IMR-90 (cell line): ENCODE measurements at places on chromosomes 2 and 18. TPM values are rescaled to one million over a fixed set of nuclear protein-coding genes. Genes with fewer than 3 reads are reported as not detected.

DNA sequence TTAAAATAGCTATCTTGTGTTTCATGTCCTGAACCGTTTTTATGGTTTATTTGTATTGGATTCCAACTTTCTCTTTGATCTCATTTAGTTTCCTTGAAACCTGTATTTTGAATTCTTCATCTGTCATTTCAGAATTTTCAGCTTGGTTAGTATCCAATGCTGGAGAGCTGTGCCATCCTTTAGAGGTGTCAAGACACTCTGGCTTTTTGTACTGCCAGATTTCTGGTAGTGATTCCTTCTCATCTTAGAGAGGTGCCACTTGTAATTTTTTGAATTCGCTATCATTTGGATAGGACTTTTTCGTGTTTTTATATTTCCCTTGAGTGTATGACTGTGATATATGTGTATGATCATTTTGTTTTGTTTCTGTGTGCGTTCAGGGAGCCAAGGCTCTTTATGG lies 591.4 kb downstream of the ADCYAP1 start:
- no peak for DNase-seq

KCNF1 gene
- total RNA-seq, result 0.54 and 0.56 TPM in 2 replicates

SERPINB10 gene
- not detected in 2 replicates for total RNA-seq

GRCh38 chr2:17581831-17582230 lies 41.3 kb downstream of the VSNL1 start:
- no peak for DNase-seq

GRCh38 chr2:75737961-75738360 lies 27.2 kb upstream of the GCFC2 start:
- DNase-seq, result no peak

DNA sequence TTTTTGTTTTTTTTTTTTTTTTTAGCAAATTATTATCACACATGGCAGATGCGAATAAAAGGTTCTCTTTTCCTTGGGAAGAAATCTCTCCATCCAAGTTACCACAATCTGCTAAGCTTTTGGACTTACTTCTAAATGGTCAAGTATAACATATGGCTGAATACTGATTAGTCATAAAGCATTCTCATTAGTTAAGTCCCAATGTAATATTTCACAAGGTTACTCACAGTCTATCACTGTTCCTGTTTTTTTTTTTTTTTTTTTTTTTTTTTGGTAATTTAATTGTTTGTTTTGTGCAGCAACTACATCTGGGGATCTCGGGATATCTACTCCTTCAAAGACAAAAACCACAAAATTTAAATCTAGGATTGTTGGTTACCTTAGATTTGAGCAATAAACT lies 771.7 kb downstream of the CPS1 start:
- DNase-seq, result no peak

TP53I3 gene
- 25.5 and 26.9 TPM in 2 replicates for total RNA-seq

CNGA3 gene
- under 0.01 TPM in 1 of 2 replicates, not detected in the other for total RNA-seq

NOTO gene
- total RNA-seq, result not detected in 2 replicates

PROC gene
- total RNA-seq, result 0.28 TPM in 1 of 2 replicates, not detected in the other
